AG04450 (cell line): ENCODE measurements at places on chromosomes 12 and 14.

DNA sequence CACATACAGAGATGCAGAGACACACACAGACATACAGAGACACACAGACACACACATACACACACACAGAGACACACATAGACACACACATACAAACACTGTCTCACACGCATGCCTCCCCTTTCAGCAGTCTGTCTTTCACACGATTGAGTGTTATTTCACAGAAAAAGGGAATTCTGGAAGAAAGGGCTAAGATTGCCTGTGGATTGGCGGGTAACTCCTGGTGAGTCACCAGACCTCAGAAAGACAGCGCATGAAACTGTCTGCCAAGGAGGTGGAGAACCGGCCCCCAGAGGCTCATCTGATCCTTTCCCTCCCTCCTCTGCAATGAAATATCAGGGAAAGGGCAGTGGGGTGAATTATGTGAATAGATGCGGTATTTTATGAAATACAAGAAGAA is 127.2 kb upstream of the GSC start:
- DNase-seq = no peak

DNA sequence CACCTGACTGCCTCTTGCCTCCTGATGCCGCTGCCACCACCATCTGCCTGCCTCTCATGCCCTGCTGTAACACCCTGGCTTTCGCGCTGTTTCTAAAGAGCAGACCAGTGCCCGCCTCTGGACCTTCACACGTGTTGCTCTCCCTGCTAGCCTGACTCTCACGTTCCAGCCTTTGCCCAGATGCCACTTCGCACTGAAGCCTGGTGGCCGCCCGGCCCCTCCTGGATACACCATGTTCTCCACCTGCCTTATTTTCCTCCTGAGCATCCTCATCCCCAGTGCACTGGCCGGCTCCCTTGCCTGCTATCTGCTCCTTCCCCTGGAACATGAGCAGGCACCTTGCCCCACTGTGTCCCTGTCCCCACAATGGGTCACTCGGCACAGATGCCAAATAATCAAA is 146.5 kb downstream of the PIWIL1 start:
- no peak for DNase-seq

DNA sequence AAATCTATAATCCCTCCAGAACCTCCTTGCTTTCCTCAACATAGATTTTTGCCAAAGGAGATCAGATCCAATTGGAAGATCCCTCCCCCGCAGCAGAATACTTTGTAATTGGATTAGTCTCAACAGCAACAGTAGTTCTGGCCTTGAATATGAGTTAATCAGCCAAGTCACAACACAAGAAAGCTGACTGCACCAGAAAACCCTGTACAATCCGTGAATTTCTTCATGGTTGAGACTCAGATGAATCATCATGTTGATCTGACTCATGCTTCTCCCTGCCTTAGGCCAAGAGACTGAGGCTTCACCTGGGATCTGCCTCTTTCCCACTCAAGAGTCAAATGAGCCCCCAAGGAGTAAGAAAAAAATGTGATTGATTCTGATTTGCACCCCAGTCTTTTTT is 3.0 kb upstream of the METTL17 start:
- peak; percentile 75 for DNase-seq

DNA sequence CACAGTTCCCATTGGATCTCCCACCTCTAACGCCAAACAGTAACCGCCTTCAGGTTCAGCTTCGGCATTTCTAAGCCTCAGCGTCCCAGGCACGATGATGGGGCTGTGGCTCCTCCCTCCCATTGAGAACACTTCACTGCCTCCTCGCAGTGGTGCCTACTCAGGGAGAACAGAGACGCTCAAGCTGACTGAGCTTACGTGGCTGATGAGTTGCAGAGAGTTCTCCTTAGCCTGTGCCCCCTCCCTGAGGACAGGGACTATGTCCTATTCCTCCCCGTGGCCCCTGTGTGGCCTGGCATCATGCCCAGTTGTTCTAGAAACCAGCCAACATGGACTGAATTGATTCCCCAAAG is 87.0 kb downstream of the ITPK1 start:
- DNase-seq = no peak

GRCh38 chr12:26767116-26767515 is 65.9 kb downstream of the ITPR2 start:
- DNase-seq = no peak

DNA sequence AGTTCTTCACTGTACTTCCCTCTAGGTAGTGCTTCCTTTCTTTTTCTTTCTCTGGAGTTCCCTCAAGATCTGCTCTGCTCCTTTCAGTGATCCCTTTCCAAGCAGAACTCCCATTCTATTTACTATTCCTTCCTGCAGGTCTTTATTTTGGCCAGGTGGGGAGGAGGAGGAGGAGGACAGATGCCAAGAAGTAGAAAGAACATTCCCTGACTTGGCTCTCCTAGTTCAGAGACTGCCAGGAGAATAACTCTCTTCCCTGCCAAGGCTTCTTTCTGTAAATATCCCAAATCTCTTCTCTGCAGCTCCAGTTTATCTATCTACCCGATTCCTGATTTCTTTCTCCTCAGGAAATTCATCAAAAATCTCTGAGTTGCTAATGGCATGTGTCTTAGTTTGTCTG is 229.6 kb upstream of the TMEM260 start:
- no peak for DNase-seq

DNA sequence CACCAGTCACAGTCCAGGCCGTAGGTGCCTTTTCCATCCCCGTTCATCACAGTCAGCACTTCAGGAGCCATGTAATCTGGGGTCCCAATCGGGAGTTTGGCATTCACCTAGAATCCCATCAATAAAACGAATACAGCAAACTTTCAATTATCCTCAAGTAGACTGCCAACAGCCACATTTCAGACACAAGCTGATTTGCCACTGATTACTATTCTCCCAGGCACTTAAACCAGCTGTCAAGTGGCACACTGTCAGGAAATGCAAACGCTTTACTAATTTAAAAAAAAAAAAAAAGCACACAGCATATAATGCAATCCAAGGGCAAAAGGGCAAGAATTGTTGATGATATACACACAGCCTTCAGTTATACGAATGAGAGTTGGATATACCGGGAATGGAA is 51.9 kb downstream of the CIT start:
- no peak for DNase-seq

DNA sequence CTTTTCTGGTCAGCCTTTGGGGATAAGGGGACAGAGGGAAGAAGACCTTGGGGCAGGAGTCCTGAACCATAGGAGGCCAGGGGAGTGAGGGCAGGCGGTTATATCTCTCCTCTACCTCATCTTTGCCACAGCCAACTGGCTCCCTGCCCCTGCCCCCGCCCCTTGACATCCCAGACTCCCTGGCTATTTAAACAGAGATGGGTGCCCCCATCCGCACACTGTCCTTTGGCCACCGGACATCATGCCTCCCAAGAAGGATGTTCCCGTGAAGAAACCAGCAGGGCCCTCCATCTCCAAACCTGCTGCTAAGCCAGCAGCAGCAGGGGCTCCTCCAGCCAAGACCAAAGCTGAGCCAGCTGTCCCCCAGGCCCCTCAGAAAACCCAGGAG is 1.3 kb downstream of the MYL6B start:
- DNase-seq = no peak

GRCh38 chr12:4771172-4771959 is 51.2 kb downstream of the GALNT8 start:
- no peak for DNase-seq

DNA sequence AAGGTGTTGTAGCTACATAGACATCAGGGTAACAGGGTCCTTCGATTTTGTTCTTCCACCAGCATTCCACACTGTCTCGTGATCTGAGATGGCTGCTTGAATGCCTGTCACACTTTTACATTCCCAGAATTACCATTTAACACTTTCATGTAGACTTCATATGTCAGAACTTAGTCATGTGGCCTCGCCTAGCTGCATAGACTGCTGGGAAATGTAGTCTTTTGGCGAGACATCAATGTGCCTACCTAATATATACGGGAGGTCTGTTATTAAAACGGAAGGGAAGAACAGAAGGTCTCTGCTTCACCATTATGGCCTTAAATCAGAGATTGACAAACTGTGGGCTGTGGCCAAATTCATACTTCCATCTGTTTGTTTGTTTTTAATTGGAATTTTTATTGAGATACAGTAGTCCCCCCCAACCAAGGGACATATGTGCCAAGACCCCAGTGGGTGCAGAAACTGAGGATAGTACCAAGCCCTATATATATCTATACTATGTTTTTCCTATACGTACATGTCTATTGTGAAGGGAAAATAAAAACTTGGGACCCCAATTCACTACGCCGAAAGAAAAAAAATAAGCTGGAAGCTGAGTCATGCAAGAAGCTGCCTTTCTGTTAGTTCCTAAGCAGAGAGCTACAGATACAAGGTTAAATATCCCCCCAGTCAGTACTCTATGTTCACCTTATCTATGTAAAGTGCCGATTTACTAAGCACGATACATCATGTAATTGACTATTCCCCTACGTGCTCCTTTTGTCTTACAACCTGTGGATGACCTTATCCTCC is 11.3 kb upstream of the HRK start:
- DNase-seq = no peak

DNA sequence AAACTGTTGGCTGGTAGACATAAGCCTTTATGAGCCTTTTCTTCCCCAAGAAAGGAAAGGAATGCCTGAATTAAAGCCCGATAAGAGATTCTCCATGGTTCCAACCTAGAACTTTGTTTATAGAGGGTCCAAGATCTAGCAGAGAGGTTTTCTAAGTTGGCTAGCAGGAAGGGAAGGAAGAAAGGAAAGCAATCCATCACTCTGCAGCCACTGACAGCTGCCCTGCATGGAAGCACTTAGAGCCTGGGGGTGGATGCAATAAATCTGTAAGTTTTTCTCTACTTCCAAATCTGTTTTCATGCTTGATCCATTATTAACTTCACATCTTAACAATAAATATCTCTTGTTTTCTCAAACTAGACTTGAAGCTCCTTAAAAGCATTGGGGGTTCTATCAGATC is 224.4 kb downstream of the KSR2 start:
- DNase-seq = no peak

DNA sequence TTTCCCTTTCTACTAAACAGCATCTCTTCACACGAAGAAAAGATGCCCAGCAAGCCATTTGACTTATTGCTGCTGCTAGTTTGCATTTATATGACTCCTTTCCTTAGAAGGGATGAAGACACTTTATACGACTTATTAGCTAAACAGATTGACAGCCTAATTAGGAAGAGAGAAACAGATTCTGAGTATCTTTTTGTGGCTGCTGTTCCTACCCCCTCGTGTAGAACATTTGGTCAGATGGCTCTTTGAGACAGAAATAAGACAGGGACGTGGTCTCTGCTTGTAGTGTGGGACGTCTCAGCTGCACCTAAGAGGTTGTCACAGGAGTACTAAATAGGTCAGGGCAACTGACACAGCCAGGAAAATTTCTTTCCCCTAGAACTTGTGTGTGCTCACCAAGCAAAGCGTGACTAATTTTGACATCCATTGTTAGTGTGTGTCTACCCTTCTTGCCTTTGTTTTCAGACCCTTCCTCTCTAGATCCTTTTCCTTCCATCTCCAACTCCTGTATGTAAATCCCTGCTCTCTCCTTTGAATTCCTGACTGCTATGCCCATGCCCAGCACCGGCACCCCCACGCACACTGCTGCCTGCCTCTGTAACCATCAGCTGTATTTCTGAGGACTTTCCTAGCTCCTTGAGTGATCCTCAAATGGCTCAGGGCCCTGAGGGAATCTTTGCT is 83.2 kb downstream of the DAD1 start:
- DNase-seq = no peak

- no peak for DNase-seq
These were observed 277.4 kb upstream of the GRIP1 start for GRCh38 chr12:66956300-66956699.

- no peak for DNase-seq
These were observed 29.2 kb downstream of the GALNT16 start for GRCh38 chr14:69288956-69289705.

GRCh38 chr12:30719060-30719459 is 23.4 kb upstream of the IPO8 start:
- peak; percentile 54 for DNase-seq
